ENCODE measurements at places on chromosomes 3 and 15. TPM values are rescaled to one million over a fixed set of nuclear protein-coding genes. Genes with fewer than 3 reads are reported as not detected.

GRCh38 chr15:88489321-88489720 is 21.8 kb downstream of the MRPS11 start:
- H3K36me3 ChIP-seq: no peaks in the 10 kb centered on the region
- no peaks in the 10 kb centered on the region for H3K27me3 ChIP-seq
- H3K4me1 ChIP-seq: no peaks in the 10 kb centered on the region
- no peak overlapping the region for H3K27ac ChIP-seq
- DNase-seq: no peak

- peaks cover 17% of the 10 kb centered on the region for H3K27me3 ChIP-seq
- no peak overlapping the region for H3K27ac ChIP-seq
- H3K4me3 ChIP-seq: no peak overlapping the region
Observed at GRCh38 chr15:78638658-78639314, 2.2 kb downstream of the CHRNB4 start.

- no peak overlapping the region for H3K4me3 ChIP-seq
- H3K27me3 ChIP-seq: peaks cover 3% of the 10 kb centered on the region
- no peaks in the 10 kb centered on the region for H3K36me3 ChIP-seq
- H3K27ac ChIP-seq: no peak overlapping the region
- no peaks in the 10 kb centered on the region for H3K4me1 ChIP-seq
Observed at GRCh38 chr15:61337541-61337940, 108.4 kb upstream of the RORA start.

SMAD6 gene
- total RNA-seq: 29.0 TPM

- no peaks in the 10 kb centered on the region for H3K36me3 ChIP-seq
- H3K27ac ChIP-seq: no peak overlapping the region
- peaks cover 4% of the 10 kb centered on the region for H3K27me3 ChIP-seq
- peak overlapping the region; percentile 16 for H3K4me3 ChIP-seq
- no peak for DNase-seq
- peaks cover 23% of the 10 kb centered on the region for H3K4me1 ChIP-seq
Observed at GRCh38 chr15:74403991-74404563, 29.7 kb downstream of the SEMA7A start.

GRCh38 chr15:63481105-63481810 is 23.1 kb upstream of the USP3 start:
- no peak overlapping the region for H3K27ac ChIP-seq
- peaks cover 2% of the 10 kb centered on the region for H3K27me3 ChIP-seq
- peaks cover 41% of the 10 kb centered on the region for H3K4me1 ChIP-seq

DNA sequence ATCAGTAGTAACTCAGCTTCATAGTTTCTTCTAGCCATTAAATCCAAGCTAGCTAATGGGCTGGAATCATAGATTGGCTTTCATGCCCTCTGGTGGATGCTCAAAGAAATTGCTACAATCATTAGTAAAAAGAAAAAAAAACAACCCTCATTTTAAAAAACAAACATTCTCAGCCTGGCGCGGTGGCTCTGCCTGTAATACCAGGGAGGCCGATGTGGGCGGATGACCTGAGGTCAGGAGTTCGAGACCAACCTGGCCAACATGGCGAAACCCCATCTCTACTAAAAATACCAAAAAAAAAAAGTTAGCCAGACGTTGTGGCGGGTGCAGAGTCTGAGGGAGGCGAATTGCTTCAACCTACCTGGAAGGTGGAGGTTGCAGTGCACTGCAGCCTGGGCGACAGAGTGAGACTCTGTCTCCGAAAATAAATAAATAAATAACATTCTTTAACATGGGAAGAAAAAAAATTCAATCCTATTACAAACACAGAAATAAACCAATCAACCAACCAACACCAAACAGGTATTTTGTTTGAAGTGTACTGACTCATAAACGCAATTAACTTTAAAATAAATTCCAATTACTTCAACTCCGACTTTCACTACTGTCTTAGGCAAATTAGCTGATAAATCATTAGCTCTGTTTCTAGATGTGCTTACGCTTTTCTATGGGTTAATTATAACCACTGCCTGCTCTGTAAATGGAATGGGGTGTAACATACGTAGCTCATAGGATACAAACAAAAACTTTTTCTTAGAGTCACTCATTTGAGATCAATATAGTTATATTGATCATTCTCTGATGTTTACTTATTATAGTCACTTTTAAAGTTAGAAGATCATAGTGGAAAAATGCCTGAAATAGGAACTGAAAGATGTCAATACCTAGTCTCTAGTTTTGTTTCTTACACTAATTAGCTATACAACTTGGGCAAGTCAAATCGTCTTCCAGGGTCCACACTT is 24.9 kb downstream of the TMEM207 start:
- no peaks in the 10 kb centered on the region for H3K27me3 ChIP-seq
- peak overlapping the region; percentile 45 for H3K4me3 ChIP-seq
- H3K27ac ChIP-seq: no peak overlapping the region
- H3K4me1 ChIP-seq: peaks cover 8% of the 10 kb centered on the region
- no peak for DNase-seq

DNA sequence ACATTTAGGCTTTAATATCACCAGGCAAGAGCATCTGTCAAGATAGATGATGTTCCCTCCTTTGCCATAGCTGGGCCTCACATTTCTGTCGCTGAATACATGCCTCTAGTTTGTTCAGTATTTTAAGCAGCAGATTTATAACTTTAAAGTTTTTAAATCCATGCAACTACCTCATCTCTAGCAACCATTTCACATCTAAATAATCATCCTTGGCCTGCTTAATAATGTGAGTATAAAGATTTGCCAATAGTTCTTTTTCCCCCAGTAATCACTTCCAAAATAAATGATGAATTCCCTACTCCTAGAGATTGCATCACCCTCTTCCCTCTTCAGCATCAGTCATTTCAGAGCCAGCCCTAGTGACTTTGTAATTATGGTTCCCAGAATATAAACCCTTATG is 36.2 kb upstream of the FILIP1L start:
- peaks cover 19% of the 10 kb centered on the region for H3K36me3 ChIP-seq
- no peaks in the 10 kb centered on the region for H3K27me3 ChIP-seq
- H3K27ac ChIP-seq: peak overlapping the region; percentile 8
- H3K4me1 ChIP-seq: peaks cover 21% of the 10 kb centered on the region
- DNase-seq: no peak
- no peak overlapping the region for H3K4me3 ChIP-seq

PLSCR2 gene
- not detected for total RNA-seq

- no peaks in the 10 kb centered on the region for H3K27me3 ChIP-seq
- peaks cover 38% of the 10 kb centered on the region for H3K4me1 ChIP-seq
- H3K4me3 ChIP-seq: no peak overlapping the region
- DNase-seq: no peak
- no peak overlapping the region for H3K27ac ChIP-seq
Observed at GRCh38 chr15:64634027-64634426, 141.4 kb downstream of the RBPMS2 start.

KPNA1 gene
- total RNA-seq: 88.9 TPM

DNA sequence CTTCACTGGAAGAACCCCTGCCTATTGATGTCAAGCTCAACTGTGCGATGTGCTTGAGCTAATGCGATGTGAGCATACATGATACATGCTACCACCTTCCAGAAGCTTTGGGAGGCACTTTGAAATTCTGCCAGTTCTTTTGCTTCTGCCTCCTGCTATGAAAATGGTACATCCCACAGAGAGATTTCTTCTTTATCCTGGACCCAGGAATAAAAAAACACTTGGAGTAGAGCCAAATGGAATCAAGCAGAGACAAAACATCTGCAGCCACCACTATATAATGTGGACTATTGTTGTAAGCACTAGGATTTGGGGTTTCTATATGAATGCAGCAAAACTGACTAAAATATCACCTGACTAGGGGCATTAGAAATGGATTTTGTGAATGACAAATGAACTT is 119.9 kb upstream of the GAP43 start:
- H3K27me3 ChIP-seq: no peaks in the 10 kb centered on the region
- H3K27ac ChIP-seq: no peak overlapping the region
- no peak for DNase-seq
- no peaks in the 10 kb centered on the region for H3K36me3 ChIP-seq

GRCh38 chr15:100914876-100915275 is 4.3 kb upstream of the LRRK1 start:
- no peak for DNase-seq
- no peaks in the 10 kb centered on the region for H3K27me3 ChIP-seq
- H3K4me1 ChIP-seq: peaks cover 8% of the 10 kb centered on the region
- H3K27ac ChIP-seq: no peak overlapping the region

GRCh38 chr15:66698971-66699370 is 3.1 kb upstream of the SMAD6 start:
- H3K36me3 ChIP-seq: no peaks in the 10 kb centered on the region
- H3K27me3 ChIP-seq: no peaks in the 10 kb centered on the region
- H3K4me1 ChIP-seq: peaks cover 10% of the 10 kb centered on the region
- no peak overlapping the region for H3K27ac ChIP-seq
- H3K4me3 ChIP-seq: no peak overlapping the region
- DNase-seq: no peak

DNA sequence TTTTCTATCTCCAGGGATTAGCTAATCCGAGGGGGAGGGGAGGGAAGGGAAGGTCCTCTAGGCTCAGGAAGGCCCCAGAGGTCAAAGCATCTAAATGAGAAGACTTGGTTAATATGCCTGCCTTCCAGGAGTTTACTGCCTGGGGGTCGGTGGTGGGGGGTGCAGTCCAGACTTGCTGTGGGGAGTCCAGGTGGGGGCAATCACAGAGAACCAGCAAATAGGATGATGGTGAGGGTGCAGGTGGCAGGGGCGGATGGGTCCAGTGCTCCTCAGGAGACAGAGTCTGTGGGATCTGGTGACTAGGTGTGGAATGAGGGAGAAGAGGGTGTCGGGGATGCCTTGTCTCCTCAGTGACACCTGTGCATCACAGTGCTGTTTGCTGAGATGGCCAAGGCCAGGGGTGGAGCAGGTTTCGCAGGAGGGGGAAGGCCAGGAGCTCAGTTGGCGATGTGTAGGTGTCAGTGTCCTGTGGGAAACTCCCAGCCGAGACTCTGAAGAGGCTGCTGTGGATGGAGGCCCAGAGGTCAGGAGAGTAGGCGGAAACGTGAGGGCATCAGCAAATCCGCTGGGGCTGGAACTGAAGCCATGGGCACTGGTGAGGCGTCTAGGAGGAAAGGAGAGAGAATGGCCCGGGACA is 8.1 kb downstream of the CFAP100 start:
- H3K4me3 ChIP-seq: no peak overlapping the region
- H3K4me1 ChIP-seq: no peaks in the 10 kb centered on the region
- no peak for DNase-seq
- H3K36me3 ChIP-seq: peaks cover 6% of the 10 kb centered on the region
- no peak overlapping the region for H3K27ac ChIP-seq

GRCh38 chr3:132654190-132654589 is 5.4 kb downstream of the ACAD11 start:
- DNase-seq: no peak
- H3K4me3 ChIP-seq: no peak overlapping the region
- peaks cover 17% of the 10 kb centered on the region for H3K4me1 ChIP-seq
- H3K27ac ChIP-seq: no peak overlapping the region
- no peaks in the 10 kb centered on the region for H3K27me3 ChIP-seq
- no peaks in the 10 kb centered on the region for H3K36me3 ChIP-seq

GRCh38 chr3:186303965-186304364 is 58.1 kb downstream of the DGKG start:
- H3K4me3 ChIP-seq: no peak overlapping the region
- no peak overlapping the region for H3K27ac ChIP-seq
- H3K27me3 ChIP-seq: peaks cover 19% of the 10 kb centered on the region
- no peaks in the 10 kb centered on the region for H3K36me3 ChIP-seq
- DNase-seq: no peak

DNA sequence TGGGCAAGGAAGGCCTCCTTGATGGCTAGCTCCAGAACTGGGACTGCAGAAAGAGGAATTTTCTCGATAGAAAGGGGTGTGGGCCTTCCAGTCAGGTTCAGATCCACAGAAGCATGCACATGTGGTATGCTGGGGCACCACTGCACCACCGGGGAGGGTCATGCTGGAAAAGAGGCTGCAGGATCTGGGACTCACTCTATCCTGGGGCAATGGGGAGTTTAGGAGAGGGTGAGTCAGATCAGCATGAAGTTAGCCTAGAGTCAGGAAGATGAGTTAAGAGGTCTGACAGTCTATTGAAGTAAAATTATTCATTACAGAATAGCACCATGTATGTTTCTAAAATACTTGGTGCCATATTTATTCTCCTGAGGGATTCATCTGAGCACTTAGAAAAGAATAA is 130.2 kb upstream of the TOPAZ1 start:
- no peak for DNase-seq
- peaks cover 10% of the 10 kb centered on the region for H3K4me1 ChIP-seq
- no peaks in the 10 kb centered on the region for H3K27me3 ChIP-seq
- H3K4me3 ChIP-seq: no peak overlapping the region
- H3K27ac ChIP-seq: no peak overlapping the region
- H3K36me3 ChIP-seq: peaks cover 5% of the 10 kb centered on the region

DNA sequence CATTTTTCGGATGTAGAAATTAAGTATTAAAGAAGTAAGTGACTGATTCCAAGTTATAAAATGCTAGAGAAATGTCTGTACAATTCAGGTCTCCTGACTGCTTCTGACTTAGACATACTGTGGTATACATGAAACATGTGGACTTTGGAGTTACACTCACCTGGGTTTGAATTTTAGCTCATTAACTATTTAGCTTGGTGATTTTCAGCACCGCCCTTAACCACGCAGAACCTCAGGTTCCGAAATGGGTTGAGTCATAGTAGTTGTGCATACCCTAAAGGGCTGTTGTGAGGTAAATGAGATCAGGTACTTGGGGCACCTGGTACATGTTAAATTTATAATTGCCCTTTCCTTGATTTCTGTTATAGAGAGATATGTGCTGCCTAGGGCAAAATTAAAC is 32.9 kb upstream of the UTS2B start:
- H3K27me3 ChIP-seq: no peaks in the 10 kb centered on the region
- H3K27ac ChIP-seq: no peak overlapping the region
- no peak for DNase-seq
- H3K4me3 ChIP-seq: no peak overlapping the region
- H3K36me3 ChIP-seq: peaks cover 33% of the 10 kb centered on the region

GRCh38 chr3:170754311-170754693 is 115.7 kb downstream of the RPL22L1 start:
- no peak overlapping the region for H3K4me3 ChIP-seq
- peak overlapping the region; percentile 4 for H3K27ac ChIP-seq
- no peak for DNase-seq
- H3K4me1 ChIP-seq: peaks cover 46% of the 10 kb centered on the region
- no peaks in the 10 kb centered on the region for H3K27me3 ChIP-seq
- no peaks in the 10 kb centered on the region for H3K36me3 ChIP-seq

GRCh38 chr15:39360452-39360851 is 220.4 kb upstream of the THBS1 start:
- no peak overlapping the region for H3K4me3 ChIP-seq
- no peaks in the 10 kb centered on the region for H3K36me3 ChIP-seq
- peaks cover 88% of the 10 kb centered on the region for H3K4me1 ChIP-seq
- H3K27ac ChIP-seq: peak overlapping the region; percentile 88

GRCh38 chr3:39941931-39942330 is 132.5 kb downstream of the MYRIP start:
- no peak overlapping the region for H3K4me3 ChIP-seq
- H3K27me3 ChIP-seq: peaks cover 2% of the 10 kb centered on the region
- no peaks in the 10 kb centered on the region for H3K36me3 ChIP-seq
- H3K4me1 ChIP-seq: no peaks in the 10 kb centered on the region
- no peak overlapping the region for H3K27ac ChIP-seq
- no peak for DNase-seq

GRCh38 chr3:31729082-31729481 is 196.4 kb downstream of the STT3B start:
- DNase-seq: no peak
- peaks cover 1% of the 10 kb centered on the region for H3K36me3 ChIP-seq
- H3K4me1 ChIP-seq: peaks cover 20% of the 10 kb centered on the region
- H3K27ac ChIP-seq: no peak overlapping the region

CDCP1 gene
- 0.48 TPM for total RNA-seq

- H3K4me1 ChIP-seq: peaks cover 26% of the 10 kb centered on the region
- no peak overlapping the region for H3K27ac ChIP-seq
- no peaks in the 10 kb centered on the region for H3K36me3 ChIP-seq
- DNase-seq: no peak
- H3K27me3 ChIP-seq: peaks cover 8% of the 10 kb centered on the region
Observed at GRCh38 chr3:138440121-138440521, 5.7 kb downstream of the ESYT3 start.

CCR8 gene
- not detected for total RNA-seq

PRSS50 gene
- not detected for total RNA-seq

Data from chondrocyte (in vitro differentiated cells).